Cortex of kidney (tissue), 1 donor: ENCODE measurements at places on chromosomes 16 and 17.

GRCh38 chr17:27457731-27458523, 1.7 kb downstream of the KSR1 start:
- DNase-seq = no peak

- no peak for DNase-seq
Measured at GRCh38 chr17:81405411-81405872, 10.2 kb downstream of the BAHCC1 start.

- DNase-seq = no peak
Measured at GRCh38 chr17:74853048-74853397, 6.7 kb downstream of the GRIN2C start.

DNA sequence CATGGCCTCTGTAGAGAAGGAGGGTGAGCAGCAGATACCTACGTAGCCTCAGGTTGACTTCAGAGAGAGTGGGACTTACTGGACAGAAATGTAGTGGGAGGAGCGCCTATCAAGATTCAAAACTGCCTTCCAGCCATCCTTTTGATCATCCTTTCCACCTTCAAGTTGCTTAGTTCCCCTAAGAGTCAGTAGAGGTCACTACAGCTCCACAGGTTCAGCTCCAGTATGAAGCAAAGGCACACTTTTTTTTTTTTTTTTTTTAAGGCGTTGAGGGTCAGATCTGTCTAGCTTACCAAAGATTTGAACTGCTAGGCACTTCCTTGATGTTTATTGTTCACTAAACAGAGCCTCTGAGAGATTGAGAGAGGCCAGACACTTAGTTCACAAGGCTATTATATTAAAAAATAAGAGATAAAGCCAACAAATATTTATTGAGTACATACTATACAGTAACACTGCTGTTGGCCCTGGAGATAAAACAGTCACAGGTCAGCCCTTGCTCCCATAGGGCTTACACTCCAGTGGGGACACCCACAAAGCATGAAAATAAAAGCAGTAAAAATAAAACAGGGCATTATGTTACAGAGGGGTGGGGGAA, 3.1 kb downstream of the RNF227 start:
- no peak for DNase-seq

DNA sequence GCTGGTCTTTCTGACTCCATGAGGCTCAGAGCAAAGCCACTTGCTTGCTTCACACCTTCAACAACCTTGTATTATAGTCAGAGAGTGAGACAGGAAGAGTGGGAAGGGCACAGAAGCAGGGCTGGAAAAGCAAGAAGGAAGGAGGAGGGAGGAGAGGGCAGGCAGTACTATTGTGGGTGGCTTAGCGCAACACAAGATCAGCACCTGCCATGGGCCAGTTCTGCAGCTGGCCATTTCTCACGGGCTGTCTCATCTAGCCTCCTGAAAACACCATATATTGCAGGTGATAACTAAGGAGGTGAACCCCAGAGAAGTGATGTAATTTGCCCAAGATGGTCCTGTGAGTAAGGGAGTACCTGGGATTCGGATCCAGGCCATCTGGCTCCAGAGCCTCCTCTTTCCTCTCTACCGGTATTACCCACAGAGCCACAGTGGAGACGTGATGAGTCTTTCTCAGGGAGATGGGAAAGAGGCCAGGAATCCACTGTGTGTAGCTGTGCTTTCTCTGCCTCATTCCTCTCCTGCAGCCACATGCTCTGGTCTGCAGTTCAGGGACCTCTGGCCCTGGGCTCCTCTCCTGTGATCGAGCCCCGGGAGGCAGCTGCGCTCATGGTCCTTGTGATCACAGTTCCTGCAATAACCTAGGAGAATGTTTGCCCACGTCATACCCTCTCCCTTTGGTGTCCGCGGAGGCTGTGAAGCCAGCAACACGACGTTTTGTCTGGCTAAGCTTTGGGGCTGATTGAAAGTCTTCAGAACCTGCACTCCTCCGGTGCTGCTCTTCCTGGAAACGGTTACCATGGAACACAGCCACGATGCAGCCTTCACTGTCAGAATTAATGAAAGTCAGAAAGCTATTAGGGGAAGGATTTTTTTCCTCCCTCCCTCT, 178.1 kb upstream of the CCL2 start:
- DNase-seq = no peak

DNA sequence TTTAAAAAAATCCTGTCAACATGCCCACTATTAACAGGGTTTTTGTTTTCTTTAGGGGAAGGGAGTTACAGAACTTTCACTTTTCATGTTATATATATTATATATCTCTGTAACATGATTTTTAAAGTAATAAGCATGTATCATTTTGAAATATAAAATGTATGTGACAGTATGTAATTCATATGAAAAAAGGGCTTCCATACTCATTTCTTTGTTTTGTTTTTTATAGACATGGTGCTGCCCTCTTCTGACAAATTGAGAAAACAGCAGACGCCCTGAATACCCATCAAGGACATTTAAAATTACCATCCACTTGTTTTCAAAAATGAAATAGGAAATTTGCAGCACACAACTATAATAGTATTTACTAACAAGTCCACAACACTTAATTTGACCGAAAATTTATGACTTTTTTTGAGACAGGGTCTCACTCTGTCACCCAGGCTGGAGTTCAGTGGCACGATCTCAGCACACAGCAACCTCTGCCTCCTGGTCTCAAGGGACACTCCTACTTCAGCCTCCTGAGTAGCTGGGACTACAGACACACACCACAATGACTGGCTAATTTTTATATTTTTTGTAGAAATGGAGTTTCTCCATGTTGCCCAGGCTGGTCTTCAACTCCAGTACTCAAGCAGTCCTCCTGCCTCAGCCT, 30.4 kb downstream of the CFDP1 start:
- no peak for DNase-seq

- no peak for DNase-seq
Measured at GRCh38 chr17:61306003-61306402, 93.6 kb upstream of the TBX2 start.

DNA sequence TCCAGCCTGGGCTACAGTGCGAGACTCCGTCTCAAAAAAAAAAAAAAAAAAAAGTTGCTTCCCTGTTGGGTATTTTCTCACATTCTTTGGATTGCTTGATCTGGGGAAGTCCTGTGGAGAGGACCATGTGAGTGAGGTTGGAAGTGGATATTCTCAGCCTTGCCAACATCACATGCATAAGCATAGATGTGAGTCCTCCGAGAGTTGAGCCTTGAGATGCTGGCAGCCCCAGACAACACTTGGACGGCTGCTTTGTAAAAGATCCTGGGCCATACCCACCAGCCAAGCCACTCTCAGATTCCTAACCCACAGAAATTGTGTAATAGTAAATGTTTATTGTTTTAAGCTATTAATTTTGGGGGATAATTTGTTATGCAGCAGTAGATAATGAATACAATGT, 1570.0 kb upstream of the GOT2 start:
- no peak for DNase-seq

- no peak for DNase-seq
Measured at GRCh38 chr17:65071861-65072260, 15.3 kb upstream of the GNA13 start.

- DNase-seq = no peak
Measured at GRCh38 chr16:19722269-19722952, 4.3 kb downstream of the IQCK start.

GRCh38 chr16:17027488-17028129, 443.2 kb downstream of the XYLT1 start:
- no peak for DNase-seq

- no peak for DNase-seq
Measured at GRCh38 chr17:10025976-10026901, 121.2 kb upstream of the RCVRN start.

DNA sequence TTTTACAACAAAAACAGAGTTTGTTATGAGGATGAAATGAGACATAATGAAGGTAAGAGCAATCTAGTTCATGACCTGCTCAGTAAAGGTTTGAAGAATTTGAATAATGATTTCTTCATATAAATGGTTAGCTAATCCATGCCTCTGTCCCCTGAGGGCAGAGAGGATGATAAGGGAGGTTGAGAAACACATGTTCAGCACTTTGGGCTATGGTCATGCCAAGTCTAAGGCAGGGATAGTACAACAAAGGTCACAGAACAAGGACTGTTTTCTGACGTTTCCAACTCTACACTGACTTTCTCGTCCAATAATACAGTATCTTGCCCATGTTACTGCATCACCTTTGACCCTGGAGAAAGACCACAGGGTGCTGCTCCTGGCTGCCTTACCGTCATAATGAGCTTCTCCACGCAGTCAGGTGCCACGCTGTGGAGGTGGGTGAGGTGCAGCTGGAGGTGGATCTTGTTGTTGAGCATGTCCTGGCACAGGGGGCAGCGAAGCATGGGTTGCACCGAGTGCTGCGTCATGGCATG, 236.7 kb downstream of the ZFHX3 start:
- DNase-seq = no peak

DNA sequence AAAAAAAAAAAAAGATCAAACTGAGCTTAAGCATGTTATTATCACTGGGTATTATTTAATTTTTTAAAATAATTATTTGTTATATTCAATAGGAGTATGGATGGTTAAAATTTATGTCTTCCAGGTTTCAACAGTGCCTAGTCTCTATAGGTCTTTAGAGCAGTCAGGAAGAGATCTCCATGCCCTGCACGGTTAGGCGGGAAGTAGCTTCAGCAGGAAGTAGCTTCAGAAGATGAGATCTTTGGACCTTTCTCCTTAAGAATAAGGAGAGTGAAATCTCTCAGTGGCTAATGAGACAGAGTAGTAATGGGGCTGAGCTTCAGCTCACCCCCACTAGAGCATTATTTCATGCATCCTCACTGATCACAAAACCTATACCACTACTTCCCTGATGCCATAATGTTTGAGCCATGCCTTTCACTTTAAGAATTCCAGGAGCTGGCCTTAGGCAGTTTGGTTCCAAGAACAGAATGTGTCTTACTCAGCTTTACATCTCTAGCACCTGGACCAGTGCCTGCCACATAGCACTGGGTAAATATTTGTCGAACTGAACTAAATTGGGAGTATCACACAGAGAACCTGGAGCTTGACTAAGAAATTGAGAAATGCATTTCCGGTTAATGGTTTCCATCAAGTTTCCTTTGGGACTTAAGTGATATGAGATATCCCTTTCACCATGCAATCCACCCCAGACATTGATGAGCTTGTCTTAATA, 43.5 kb downstream of the SCPEP1 start:
- DNase-seq = no peak
